AG10803 (cell line): ENCODE measurements at places on chromosomes 6 and 20.
A peak's percentile ranks its signal among the peaks of the same experiment; 100 is the strongest.

- no peak for DNase-seq
Measured at GRCh38 chr20:31547720-31548298, 33.6 kb downstream of the HM13 start.

DNA sequence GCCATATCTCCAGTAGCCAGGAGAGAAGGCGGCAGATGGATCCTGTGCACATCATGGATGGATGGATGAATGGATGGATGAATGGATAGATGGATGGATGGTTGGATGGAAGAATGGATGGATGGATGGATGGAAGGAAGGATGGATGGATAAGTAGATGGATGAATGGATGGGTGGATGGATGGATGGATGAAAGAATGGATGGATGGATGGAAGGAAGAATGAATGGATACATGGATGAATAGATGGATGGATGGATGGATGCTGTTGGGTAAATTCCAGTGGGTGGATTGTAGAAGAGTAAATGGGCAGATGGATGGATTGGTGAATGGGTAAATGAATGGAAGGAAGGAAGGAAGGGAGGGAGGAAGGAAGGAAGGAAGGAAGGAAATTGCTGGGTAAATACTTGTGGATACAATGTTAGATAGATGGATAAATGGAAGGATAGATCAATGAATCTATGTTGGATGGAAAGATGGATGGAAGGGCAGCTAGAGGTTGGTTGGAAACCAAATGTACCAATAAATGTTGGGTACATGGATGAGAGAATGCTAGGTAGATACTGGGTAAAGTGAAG lies 19.5 kb downstream of the PTGIS start:
- no peak for DNase-seq

DNA sequence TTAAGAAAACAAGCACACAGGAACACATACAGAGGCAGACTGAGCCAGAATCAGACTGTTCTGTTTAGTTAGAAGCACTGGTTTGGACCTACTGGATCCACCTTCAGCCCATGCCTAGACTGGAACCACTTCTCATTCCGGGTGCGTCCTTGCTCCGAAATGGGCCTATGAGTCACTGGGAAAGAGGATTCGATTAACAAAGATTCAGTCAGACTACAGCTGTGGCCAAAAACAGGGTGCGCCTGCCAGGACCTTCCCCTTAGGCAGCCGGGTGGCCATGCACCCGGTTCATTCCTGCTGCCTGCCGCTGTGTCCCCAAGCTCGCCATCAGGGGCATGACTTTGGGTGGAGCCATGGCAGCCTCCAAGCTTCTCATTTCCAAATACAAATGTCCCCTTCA lies 14.5 kb upstream of the KCNK5 start:
- no peak for DNase-seq

DNA sequence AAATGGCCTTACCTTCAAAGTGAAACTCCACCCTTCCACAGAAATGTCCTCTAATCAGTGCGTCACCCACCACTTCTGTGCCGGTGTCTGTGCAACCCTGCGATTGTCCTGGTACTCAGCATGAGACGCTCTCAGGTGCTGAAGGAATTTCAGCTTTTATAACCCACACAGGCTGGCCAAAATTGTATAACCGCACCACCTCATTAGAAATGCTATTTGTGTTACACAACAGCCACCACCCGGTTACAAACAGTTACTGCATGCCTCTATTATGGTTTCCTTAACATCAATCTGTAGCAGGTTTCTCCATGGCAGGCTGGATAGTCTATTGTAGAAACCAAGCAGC lies 51.5 kb downstream of the SLC23A2 start:
- DNase-seq, result peak; percentile 68

DNA sequence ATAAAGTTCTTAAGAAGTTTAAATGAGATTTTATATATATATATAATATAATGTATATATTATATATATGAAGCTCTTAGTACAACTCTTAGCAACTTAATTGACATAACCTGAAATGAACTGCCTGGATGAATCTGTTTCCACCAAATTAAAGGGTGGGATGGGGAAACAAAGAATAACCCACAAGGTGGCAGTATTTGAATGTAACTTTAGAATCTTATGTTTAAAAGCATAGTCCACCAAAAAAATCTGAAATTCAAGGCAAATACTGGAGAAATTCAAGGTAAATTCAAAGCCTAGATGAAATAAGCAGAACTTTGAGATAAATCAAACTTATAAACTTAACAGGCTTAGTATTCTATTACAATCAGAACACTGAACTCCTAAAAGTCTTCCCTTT lies 4.4 kb upstream of the IBTK start:
- peak; percentile 51 for DNase-seq

DNA sequence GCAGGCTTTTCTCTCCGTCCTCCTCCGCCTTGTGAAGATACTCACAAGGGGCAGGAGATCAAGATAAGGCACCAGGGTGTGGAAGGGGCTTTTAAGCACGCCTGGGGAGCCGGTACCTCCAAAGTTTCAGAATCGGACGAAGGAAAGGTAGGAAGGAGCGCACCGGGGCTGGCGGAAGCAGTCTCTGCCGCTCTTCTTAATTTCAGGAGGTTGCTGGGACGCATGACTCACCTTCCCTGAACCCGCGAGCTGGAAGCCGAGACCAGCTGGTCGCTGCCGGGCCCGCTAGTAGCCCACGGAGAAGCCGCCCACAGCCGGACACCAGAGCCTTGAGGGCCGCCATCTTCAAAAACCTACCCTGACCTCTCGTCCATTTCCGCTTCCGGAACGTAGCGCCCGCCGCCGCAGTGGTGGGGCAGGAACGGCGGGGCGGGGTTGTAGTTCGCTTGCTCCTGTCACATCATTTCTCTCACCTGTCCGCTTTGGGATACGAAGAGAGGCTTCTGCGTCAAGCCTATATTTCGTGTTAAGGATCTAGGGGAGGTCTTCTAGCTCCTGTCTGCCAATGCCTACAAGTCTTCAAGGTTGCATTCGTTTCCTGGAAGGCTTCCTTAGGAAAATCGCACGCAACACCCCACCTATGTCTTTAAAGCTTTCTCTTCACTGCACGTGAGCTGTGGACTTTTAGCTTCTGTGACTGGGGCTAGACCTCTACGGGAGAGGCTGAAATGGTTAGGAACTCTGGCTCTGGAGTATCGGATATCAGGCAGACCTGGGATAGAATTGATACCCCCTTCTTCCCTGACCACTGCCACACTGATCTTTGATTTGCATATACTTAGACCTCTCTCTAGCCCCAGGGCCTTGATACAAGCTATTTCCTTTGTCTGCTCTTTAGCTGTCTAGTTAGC lies at the start of gene MRPS18A:
Gene MRPS18A, minus strand, starts transcription at position 355 of the 911 bp plus-strand sequence. Its CDS starts 12 bp downstream, at position 343.
- peak; percentile 67 for DNase-seq

DNA sequence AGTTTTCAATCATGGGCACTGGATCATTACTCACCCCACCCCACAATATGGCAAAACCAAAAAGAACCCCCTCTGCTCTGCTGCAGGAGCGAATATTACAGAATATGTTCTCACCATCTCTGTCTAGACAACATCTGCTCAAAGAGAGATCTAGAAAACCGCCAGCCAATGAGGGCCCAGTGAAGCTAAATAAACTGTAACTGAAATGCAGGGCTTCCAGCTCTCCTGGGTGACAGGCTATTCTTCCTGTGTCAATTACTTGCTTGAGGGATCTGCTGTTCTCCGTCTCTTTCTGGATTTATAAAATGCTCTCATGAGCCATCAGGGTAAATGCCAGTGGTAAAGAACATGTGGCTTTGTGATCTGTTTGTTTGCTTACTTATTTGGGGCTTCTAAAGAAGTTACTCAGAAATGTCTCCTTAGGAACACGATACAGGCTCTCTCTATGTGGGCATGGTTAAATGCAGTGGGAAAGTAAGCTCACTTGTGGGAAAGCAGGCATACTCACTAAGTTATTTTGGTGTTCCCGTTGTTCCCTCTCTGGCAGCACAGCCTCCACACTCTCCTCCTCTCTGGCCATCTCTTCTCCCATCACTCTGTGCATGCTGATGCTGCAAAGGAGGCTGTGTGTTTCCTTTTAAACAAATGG lies 44.8 kb downstream of the TTI1 start:
- peak; percentile 5 for DNase-seq
